ENCODE measurements at places on chromosomes 2 and 18.

- no peak for DNase-seq
Measured at GRCh38 chr18:77980275-77980674, 730.6 kb downstream of the GALR1 start.

DNA sequence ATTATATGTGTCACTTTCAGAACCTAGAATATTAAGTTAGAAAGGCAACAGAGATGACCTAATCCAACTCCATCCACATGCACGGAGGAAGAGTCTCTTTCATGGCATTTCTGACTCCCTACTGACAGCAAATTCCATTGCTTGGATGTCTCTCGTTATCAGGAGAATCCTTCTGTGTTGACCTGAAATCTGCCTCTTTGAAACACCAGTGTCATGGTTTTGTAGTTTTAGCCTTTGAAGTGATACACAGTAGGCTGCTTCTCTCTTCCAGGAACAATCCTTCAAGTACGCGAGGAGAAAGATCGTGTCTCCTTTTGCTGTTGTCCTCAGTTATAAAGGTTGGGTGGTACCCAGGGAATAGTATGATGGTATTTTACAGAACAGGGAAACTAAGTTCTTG, 201.9 kb upstream of the RASGRP3 start:
- no peak for DNase-seq

- DNase-seq: peak; percentile 47
Measured at GRCh38 chr2:203463266-203463678, 71.8 kb downstream of the RAPH1 start.

GRCh38 chr2:239305222-239305575, 95.6 kb downstream of the HDAC4 start:
- no peak for DNase-seq

GRCh38 chr18:23337599-23338444, 115.3 kb upstream of the RIOK3 start:
- DNase-seq: peak; percentile 52

DNA sequence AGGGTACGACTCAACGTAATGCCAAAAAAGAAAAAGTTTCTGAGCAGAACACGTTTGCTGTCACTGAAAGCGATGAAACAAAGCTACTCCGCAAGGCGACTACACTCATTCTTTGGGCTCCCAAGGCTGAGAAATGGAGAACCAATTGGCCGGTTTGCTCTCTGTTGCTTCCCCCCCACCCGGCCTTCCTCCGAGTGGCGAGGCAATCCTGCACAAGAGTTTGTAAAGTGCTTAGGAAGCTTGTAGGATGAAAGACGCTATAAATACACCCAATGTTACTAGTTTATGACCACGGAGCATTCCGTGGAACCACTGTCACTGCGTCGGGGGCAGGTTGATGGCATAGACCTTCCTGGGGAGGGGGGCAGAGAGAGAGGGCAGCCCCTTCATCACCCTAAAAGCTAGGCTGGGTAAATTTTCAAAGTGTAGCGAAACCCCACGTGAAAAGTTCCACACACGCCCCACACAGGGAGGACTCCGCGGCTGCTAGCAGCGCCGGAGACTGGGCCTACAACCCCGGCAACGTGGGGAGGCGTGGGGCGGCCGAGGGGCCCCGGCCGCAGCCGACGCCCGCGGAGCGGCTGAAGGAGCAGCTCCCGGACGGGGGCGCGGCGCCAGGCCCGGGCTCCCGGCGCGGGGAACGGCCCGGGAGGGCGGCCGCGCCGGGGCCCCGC, 915 bp downstream of the CUL3 start:
- DNase-seq: peak; percentile 48

DNA sequence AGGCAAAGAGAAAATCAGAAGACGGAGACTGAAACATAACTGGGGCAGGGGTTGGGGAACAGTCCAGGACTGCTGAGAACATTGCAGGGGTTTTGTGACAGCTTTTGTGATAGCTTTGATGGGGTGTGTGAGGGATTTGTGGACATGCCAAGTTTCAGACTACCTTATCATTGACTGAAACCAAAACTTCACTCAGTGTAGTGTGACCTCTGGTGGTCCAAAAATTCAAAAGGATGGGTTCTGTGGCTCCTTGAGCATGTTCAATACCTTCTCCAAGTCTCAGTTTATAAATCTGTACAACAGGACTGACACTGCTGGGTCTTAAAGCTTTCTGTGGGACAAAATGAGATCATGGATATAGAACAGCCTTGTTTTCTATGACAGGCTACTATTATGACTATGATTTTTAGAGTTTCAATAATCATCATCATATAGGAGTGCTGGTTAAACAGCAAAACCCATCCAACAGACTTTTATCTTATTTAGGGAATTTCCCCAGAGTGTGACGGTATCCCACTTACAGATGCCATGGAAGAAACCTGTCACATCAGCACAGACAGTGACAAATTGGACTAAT, 259.2 kb upstream of the SLC14A2 start:
- no peak for DNase-seq

DNA sequence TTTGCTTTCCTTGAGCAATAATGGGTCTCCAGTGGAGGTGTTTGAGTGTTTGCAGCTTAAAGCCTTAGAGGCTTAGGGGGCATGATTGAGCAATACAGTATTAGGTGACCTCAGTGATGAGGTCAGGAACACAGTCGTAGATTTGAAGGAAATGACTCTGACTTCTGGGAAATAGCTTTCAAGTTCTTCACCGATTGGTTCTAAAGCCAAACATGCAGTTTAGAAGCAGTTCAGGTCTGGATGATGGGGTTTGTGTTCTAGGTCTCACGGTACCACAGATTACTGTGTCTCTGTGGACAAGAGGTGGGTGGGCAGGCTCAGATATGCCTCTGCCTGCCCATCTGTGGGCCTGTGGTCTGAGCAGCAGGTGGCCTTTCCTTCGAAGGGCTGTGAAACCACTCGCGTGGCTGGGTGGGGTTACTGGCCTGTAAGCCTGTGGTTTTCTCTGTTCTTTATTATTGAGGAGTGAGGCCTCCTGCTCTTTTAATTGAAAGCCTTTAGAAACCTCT, 7.8 kb downstream of the MTHFD2 start:
- peak; percentile 84 for DNase-seq

DNA sequence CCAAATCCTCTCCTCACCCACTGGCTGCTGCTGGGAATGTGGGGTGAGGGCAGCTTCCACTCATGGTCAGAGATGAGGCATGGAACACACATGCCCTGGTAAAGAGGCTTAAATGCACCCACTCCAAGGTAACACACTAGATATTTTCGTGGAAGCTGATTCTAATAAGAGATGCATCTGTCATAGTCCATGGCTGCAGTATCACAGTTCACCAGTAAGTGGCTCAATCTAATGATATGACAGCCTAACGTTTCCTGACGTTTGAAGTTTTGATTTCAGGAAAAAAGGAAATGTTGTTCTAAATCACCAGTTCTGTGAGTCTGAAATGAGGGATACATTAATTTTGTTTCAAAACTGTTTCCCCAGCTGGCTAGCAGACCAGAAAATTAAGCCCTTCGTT, 38.2 kb downstream of the LCT start:
- DNase-seq: peak; percentile 17

DNA sequence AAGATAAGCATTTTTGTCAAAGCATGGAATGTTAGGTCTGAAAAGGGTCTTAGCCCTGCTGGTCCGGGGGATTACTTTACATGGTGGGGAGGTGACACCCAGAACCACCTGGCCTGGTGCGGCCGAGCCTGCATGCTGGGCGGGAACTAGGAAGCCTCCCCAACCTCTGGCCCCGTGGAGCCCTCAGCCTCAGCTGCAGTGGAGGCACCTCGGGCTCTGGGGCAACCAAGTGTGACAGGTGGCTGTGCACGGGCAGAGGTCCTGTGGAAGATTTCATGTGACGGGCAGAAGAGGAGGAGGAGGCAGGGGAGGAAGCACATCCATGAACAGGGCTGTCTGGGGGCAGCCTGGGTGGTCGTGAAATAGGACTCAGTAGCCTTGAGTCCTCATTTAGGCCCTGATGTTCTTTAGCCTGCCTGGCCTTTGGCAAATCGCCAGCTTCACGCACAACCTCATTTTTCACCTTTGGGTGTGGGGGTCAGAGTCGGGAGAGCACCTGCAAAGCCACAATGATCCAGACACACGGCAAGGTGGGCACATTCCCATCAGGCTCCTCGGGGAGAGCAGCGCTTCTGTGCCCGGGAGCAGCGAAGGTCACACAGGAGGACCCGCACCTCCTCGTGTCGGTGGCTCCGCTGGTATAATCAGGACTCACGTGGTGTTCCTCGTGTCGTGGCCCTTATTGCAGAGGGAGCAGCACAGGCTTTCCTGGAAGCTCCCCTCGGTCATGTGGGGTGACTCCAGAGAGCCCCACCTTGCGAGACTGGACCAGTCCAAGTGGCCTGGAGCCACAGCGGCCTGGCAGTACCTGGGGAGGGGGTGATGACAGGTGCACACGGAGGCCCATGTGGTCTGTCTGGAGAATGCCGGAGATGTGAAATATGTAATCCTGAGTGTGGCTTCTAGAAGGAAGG, 13.9 kb downstream of the CNDP2 start:
- no peak for DNase-seq

GRCh38 chr2:16525265-16525887, 140.3 kb downstream of the CYRIA start:
- DNase-seq: peak; percentile 11

- peak; percentile 87 for DNase-seq
Measured at GRCh38 chr18:41938445-41938844, 16.6 kb upstream of the PIK3C3 start.

DNA sequence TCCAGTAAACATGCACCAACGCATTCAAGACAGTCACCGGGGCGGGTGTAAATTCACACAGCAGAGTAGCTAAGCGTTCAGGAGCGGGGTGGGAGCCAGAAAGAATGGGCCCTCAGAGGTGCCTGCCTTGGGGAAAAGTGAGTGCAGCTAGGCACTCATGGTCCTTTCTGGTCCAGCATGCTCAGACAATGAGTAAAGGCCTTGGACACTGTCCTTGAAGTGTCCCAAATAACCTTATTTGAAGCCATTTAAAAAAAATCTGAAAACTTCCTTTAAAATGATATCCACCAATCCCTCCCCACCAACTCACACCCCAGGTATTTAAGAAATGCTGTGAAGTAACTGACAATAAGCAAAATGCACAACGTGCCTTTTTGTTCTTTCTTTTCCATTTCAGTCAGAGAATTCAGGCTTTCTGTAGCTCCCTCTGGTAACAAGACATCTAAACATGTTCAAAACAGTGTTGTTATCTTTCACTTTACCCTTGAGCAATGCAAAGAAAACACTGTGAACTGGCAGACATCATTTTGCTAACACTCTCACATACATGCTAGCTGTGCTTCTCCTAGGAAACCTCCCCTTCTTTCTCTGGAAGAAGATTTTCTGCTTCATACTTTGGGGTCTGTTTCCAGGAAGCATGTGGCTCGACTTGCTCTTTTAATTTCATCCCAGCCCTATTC, 445.1 kb upstream of the SPRED2 start:
- no peak for DNase-seq

DNA sequence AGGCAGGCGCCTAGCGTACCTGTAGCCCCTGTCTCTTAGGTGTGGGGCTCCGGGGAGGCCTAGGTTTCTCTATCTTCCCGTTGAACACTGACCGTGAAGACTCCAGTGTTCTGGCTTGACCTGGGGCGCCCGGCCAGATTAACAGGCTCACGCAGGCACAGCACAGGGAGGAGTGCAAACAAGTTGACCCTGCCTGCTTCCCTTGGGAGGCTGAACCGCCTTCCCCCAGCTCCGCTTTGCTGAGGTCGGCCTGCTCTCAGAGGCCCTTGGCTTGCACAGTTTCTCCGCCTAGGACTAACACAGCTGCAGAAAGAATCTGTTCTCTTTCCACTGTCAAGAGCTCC, 567 bp downstream of the PCYOX1 start:
- peak; percentile 55 for DNase-seq

DNA sequence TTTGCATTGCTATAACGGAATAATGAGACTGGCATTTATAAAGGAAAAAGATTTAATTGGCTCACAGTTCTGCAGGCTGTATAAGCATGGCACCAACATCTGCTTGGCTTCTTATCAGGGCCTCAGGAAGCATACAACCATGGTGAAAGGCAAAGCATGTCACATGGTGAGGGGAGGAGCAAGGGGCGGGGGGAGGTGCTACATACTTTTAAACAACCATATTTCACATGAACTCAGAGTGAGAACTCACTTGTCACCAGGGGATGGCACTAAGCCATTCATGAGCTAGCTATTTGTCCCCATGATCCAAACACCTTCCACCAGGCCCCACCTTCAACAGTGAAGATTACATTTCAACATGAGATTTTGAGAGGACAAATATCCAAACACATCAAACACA, 188.7 kb downstream of the MBD5 start:
- DNase-seq: peak; percentile 2

DNA sequence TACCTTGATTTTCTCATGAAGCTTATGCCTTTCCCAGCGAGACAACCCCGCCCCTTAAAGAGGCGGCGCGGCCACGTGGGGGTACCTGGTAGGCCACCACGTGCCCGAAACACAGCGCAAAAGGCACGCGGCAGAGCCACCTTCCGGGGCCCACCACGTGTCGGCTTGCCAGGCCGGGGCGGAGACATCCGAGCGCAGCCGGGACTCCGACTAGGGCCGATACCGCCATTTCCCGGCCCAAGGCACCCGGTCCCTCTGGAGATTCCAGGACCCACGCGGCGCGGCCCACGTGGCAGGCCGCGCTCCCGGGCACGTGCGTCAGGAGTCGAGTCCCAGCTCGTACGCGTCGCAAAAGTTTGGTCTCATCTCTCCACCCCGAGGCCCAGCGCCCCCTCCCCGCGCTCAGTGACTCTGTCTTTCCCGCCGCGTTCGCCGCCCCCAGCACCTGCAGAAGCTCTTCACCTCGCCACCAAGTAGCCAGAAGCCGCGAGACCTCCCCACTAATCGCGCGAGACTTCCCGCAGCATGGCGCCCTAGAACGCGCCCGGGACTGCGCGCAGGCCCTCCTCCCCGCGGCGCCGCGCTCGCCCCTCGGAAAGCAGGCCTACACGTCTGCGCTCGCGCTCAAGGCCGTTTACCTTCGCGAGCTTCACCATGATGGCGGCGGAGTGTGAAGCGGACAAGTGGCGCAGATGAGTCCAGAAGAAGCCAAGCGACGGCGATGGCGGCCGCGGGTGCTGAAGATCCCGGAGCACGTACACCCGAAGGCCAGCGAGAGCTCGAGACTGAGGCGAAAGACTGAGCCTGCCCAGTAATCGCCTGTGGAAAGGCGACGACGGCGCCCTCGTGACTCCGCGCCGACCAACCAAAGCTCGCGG, at the start of gene NCL:
NCL (minus strand) TSS at position 787 of the 878 bp plus-strand sequence; CDS start at position 656, 131 bp downstream.
- peak; percentile 98 for DNase-seq

DNA sequence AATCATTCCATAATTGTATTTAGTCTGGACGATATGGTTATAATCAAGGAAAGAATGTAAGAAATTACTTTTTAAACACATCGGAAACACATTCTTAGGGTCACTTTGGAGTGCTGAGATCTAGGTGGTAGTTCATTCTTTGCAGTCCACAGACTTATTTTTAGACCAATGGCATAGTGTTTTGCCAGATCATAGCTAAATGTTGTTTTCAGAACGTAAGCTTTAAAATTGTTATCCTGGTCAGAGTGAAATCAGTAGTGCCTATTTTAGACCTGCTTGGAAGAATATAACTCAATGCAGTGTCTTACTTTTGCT, 4.3 kb downstream of the MYL12A start:
- DNase-seq: peak; percentile 44

GRCh38 chr2:222955008-222955407, 94.2 kb downstream of the ACSL3 start:
- no peak for DNase-seq

DNA sequence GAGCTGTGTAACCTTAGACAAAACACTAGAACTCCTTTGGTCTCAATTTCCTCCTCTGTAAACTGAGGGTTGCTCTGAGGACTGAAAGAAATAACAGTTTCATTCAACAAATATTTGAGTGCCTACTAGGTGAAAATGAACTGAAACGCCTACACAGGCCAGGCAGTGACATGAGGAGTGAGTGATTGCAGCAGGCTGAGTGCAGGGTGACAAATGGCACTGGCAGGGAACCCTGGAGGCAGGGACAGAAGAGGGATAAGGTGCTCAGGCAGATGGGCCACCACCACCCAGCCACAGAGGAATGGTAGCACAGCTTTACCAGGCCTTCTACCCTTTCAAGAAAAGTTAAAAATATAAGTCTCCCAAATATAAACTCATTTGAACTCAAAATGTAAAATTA, 11.5 kb upstream of the RNU4ATAC start:
- no peak for DNase-seq
